Stimulated activated CD8-positive, alpha-beta memory T cell treated with anti-CD3 and anti-CD28 coated beads, Interleukin-12 subunit alpha, Interleukin-12 subunit beta, amount 100 ng/mL, for 4 hours (primary cell): ENCODE measurements at places on chromosomes 6 and 20.

DNA sequence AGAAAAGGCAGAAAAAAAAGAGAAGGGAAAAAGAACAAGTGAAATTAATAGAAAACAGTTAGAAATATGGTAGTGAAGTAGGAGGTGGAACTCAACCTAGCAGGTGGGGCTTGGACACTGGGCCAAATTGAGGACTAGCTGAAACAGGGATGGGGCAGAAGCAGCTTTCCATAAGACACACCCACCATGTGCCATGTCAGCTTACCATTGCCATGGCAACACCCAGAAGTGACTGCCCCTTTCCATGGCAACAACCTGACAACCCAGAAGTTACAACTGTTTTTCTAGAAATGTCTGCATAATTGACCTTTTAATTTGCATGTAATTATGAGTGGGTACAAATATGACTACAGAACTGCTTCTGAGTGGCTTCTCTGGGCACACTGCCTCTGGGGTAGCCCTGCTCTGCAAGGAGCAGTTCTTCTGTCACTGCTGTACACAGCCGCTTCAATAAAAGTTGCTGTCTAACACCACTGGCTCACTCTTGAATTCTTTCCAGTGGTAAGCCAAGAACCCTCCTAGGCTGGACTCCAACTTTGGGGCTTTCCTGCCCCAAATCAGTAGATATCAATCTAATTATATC is 35.9 kb upstream of the SLC24A3 start:
- DNase-seq: no peak

DNA sequence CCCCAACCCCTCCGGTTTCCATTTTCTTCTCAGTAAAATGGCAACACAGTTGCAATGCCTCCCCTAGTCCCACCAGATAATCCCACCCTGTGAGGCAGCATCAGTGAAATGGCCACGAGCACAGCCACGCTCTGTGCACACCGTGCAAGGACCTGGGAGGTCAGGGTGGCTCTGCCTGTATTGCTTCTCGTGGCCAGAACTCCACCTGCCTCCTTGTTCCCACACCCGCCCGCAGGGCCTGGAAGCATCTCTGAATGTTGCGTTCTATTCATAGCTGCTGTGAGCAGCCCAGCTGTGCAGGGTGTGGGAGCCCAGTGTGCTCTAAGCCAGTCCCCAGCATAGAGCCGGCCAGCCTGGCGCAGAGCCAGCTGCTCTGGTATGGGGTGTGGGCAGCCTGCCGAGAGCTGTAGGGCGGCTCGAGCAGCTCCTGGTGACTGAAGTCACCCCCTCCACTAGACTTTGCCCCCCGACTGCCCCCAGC is 161.1 kb downstream of the DLL1 start:
- no peak for DNase-seq

DNA sequence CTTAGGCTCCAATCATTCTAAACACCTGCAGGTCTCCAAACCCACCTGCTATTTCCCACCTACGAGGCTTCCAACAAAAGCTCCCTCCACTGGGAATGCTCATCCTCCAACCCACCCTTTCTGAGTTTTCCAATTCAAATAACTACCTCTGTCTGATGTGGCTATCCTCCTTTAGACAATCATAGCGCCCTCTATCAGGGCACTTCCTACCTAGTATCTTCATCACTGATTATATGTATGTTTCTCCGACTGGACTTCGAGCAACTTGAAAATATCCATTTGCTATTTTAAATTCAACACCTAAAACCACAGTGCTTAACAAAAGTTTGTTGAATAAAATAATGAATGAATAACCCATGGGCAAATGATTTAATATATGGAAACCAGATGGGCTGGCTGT is 41.3 kb downstream of the MTFR2 start:
- no peak for DNase-seq

DNA sequence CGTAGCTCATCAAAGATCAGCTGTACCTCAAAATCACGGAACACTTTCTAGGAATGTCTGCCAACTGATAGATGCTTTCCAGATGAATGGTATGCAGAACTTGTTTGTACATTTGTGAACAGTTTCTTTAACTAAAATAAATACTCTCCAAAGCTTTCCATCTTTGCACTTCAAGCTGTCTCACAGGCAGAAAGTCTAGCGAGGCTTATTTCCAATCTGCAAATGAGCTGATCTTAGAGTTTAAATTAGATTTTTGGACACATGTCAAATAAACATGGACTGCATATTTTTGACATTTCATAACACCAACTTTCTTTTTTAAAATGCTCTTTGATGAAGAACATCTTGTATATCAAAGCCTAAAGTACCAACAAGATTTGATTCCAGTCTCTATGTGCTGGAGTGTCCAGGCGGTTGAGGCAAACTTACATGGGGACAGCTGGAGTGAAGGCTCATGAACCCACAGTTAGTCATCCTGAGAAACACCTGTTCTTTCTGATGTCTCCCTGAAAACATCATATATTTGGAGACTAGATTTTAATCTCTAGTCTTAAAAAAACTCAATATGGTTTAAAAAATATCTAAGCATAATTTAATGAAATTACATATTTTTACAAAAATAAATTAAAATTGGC is 268.6 kb upstream of the AGPAT4 start:
- DNase-seq: no peak

DNA sequence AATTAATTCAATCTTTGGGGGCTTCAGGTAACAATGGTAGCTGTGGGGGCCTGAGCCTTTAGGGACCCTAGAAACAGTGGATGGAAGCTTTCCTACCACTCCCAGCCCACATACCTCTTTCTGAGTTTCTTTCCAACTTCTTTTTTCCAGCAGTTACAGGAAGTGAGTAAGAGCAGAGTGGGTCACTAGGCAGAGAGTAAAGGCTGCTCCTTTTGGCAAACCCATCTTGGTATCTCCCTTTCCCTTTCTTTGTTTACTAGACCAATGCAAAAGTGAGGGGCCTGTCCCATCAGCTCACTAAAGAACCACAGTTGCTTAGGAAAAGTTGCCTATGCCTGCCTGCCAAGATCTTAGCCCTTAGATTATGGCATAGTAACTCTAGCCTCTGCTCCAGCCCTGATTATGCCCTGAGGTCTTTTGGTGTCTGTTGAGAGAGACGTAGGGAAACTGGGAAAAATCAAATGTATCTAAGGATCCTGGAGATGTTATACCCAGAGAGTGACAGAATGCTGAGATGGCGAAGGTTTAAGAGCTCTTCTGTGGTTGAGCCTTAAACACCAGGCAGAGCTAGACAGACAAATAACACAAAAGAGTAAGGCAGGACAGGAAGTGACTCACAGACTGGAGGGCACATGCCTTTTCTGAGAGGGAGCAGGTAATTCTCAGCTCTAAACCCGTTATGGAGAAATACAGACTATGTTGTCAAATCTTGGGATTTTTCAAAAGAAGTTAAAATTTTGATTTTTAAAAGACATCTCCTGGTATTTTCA is 31.3 kb downstream of the TRMT6 start:
- DNase-seq: no peak

- DNase-seq: no peak
These were observed 30.4 kb downstream of the ZC3H12D start for GRCh38 chr6:149454346-149454848.
